ENCODE measurements at places on chromosomes 3 and 15.

DNA sequence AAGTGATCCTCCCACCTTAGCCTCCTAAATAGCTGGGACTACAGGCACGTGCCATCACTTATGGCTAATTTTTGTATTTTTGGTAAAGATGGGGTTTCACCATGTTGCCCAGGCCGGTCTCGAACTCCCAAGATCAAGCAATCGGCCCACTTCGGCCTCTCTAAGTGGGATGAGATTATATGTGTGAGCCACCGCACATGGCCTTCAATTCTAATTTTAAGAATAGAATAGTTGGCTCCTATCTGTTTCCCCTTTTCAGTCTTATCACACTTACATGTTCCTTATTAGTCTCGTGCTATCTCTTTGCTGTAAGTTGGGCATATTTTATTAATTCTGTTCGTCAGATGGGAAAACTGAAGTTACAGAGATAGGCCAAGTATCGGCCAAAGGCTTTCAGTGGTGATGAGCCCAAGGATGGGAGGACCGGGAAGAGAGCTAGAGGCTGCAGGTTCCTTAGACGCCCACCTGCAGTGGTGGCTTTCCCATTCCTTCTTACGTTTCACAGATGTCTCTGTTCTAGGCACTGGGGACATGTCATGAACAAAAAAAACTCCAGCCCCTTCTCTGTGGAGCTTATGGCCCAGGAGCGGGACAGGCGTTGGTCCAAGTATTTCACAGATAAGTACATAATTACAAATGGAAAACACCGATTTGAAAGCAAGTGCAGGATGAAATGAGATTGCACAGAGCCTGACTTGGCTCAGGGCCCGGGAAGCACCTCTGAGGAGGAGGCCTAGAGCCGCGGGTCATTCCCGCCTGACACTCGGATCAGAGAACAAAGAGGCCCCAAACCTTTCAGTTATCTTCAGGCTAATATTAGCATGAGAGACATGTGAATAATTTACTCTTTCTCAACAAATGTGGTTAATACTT, 91.1 kb upstream of the KLF13 start:
- peak; percentile 56 for DNase-seq

GRCh38 chr15:78411061-78411460, 27.0 kb upstream of the IREB2 start:
- no peak for DNase-seq

DNA sequence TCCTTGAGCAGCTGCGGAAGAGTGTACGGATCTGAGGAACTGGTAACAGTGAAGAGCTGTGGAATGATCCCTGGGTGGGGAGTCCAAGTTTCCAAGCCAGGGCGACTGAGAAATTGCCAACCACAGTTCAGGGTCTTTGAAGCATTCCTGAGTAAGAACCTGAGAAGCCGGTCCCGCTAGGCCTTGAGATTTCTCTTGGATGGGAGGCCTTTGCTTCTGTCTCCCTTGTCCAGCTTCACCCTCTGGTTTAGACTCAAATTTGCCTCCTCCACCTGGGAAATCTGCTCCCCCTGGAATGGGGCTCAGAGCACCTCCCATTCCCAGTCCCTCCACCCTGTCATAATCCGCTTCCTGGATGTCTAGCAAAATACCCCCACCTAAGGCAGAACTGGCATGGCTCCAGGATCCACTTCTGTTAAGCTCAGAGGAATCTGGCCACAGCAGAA, 127.7 kb upstream of the DLG1 start:
- DNase-seq = peak; percentile 40

GRCh38 chr3:71398157-71398836, 185.2 kb downstream of the FOXP1 start:
- DNase-seq = no peak

DNA sequence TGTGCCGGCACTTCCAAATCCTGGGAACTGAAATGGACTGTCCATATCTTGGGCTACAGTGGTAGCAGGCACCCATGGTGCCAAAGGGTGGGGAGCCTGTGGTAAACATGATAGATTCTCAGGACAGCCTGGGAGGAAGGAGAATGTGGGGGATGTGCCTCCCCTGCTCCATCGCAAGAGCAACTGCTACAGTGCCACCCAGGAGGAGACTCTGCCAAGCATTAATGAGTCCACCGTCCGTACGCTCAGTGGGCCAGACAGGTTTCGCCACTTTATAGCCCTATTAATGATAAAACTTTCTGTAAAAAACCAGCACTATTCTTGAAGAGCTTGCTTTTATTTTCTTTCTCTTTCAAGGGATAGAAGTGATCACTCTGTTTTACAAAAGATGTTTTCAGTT, 75.2 kb downstream of the FMN1 start:
- no peak for DNase-seq

GRCh38 chr15:72206677-72207000, 9.1 kb upstream of the GRAMD2A start:
- no peak for DNase-seq

- DNase-seq = no peak
Measured at GRCh38 chr3:32852146-32852545, 34.3 kb downstream of the TRIM71 start.

DNA sequence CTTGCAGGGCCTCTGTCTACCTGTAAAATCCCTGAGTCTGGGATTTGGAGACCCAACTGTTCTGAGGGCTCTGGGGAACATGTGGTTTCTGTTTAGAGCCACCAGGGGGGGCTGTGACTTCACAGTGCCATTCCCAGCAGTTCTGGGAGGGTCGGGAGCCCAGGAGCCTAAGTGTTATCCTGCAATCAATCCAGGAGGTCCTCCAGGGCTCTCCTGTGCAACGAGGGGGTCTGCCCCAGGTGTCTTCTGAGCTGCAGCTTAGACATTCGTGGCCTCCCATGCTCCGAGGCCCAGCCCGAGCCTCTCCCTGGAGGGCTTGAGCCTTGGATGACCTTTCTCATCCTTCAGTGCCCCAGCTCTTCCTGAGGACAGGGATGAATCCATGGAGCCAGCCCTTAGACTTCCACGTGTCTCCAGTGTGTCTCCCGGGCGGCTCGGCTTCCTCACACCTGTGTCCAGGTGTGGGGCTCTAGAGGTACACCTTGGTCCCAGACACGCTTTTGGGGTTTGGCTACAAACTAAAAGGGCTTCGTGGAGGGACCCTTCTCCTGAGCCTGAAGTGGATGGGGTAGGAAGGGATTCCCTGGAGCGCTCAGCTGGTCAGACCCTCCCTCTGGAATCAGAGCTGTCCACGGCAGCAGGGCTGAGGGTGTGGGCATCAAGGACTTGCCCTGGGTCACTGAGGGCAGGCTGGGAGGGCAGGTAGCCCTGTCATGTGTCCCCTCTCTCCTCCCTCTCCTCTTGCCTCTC, 20.3 kb upstream of the ABTB1 start:
- DNase-seq = peak; percentile 78

- no peak for DNase-seq
Measured at GRCh38 chr3:171195686-171196085, 169.2 kb upstream of the SLC2A2 start.

- DNase-seq = no peak
Measured at GRCh38 chr3:182180654-182181385, 469.1 kb downstream of the SOX2 start.

GRCh38 chr3:187266691-187267090, 24.8 kb downstream of the MASP1 start:
- DNase-seq = no peak
